ENCODE measurements at places on chromosomes 16 and 17. TPM values are rescaled to one million over a fixed set of nuclear protein-coding genes. Genes with fewer than 3 reads are reported as not detected.
A peak's percentile ranks its signal among the peaks of the same experiment; 100 is the strongest.

MPP3 gene
- total RNA-seq: 46.8 TPM

DNA sequence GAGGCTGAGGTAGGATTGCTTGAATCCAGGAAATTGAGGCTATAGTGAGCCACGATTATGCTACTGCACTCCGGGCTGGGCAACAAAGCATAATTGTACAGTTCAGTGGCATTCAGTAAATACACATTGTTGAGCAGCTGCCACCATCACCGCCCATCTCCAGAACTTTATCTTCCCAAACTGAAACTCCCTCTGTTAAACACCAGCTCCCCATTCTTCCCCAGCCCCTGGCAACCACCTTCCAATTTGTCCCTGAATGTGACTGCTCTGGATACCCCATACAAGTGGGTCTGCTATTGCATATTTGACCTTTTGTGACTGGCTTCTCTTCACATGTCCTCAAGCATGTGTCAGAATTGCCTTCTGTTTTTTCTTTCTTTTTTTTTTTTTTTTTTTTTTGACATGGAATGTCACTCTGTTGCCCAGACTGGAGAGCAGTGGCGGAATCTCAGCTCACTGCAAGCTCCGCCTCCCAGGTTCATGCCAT, 2.9 kb downstream of the RPL38 start:
- no peak for DNase-seq

GRCh38 chr16:14509675-14510132, 120.4 kb downstream of the PARN start:
- DNase-seq: no peak

- peak; percentile 25 for DNase-seq
These were observed 64.8 kb downstream of the C16orf95 start for GRCh38 chr16:87252269-87252970.

CAMKK1 gene
- total RNA-seq: 10.1 TPM
